Activated CD4-positive, alpha-beta T cell treated with anti-CD3 and anti-CD28 coated beads for 1 hour (primary cell): ENCODE measurements at places on chromosomes 2 and 18.

GRCh38 chr2:46024146-46024779, 272.9 kb upstream of the EPAS1 start:
- DNase-seq = no peak

- DNase-seq = no peak
Measured at GRCh38 chr2:232319067-232319802, 59.3 kb upstream of the ALPP start.

DNA sequence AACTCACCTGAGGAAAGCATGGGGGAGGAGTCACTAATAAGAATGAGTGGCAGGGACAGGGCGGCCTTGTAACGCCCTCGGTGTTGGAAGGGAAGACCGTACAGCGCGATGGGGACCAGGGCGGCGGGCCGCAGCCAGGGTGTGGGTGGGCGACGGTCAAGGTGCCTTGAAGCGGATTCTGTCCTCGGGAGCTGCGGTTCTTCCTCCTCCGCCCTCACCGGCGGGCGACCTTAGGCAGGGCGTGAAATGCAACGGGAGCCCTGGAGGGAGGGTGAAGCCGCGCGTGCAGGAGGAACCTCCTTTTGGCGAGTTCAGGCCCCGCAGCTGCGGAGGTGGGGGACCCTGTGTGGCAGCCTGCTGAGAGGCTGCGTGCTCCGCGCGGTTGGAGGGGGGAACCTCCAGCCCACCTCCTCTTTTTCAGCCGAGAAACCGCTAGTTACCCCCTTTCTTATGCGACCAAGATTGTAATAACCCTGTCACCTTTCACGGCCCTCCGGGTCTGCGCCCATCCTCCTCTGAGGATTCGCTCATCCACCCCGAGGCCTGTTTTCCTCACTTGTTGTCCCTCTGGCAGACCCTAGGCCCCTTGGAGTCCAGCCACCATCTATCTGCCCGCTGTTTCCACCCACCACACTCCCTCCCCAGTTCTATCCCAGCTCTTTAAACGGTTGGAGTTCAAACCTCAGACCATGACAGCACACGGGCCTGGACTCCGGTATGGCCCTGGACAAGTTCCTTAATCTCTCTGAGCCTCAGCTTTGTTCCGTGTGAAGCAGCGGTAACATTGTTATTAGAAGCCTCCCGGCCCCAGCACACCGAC, 823 bp upstream of the RNU2-63P start:
- no peak for DNase-seq

DNA sequence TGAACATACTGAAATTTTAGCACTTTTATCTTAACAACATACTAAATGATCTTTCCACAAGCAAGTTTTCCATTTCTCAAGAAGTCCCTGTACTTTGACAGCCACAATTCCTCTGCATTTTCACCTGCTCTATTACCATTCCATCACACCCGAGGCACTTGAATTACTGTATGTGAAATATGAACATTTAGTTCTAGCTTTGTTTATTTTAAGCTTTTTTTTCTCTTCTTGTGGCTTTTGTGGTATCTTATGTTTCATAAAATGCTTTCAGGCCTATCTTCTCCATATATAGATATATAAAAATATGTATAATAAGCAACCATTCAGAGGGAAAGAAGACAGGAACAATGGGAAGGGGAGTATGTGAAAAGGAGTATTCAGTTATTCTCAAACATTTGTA, 693.9 kb downstream of the SATB2 start:
- DNase-seq = no peak

- DNase-seq = no peak
Measured at GRCh38 chr2:30664761-30665358, 142.4 kb downstream of the CAPN13 start.

DNA sequence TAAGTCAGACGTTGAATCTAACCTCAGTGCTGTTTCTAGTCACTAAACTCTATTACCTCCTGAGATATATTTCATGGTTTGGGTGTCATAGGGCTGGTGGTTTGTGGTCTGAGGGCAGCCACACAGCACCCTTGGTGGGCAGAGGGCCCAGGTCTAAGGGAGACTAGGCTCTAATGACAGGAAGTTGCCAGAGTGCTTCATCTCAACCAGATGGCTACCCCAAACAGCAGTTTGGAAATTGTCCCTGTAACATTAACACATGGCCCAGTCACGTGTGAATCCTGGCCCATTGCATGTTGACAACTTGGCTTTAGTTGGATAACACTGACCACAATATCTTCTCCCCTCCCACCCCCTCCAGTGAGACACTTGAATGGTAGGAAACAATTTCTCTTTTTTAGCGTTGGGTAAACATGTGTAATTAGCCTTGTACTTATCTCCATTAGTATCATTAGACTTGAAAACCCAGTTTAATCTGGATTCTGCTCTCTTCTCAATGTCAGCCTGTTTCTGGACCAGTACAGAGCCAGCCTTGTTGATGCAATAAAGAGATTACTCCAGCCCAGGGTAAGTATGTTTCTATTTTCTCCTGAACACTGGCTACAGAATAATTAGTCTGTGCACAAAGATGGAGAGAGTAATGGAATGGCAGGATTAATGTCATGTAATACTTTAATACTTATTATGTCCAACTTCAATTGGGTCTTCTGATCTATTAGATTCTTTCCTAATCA, 187.8 kb upstream of the SIX3 start:
- DNase-seq = no peak

DNA sequence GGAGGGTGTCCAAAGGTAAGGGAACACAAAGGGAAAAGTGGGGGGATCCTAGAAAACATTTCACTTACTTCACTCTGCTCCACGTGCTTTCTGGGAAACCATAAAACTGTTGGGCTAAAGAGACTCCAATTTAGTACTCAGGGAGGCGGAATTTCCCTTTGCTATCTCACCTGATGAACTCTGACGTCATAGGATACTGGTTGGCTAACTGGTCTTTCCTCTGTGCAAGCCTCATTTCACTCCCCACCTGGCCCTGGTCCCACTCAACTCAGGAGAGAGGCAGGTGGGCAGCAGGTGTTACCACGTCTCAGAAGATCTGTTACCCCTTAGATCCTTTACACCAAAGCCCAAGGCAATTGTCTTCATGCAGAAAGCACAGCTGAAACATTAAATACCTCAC, 51.8 kb upstream of the PMAIP1 start:
- DNase-seq = no peak

- no peak for DNase-seq
Measured at GRCh38 chr2:112722816-112723546, 2.2 kb downstream of the NT5DC4 start.

DNA sequence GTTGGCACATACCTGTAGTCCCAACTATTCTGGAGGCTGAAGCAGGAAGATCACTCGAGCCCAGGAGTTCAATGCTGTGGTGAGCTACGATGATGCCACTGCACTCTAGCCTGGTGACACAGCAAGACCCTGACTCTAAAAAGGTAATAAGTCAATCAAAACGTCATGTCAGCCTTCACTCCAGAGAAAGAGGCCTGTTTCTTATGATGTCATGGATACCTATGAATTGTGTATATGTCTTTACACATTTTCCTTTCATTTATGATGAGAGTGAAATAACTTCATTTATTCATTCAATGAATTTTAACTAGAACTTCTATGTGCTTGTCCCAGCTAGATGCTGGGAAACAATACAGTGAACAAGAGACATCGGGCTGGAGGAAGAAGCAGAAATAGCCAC, 25.0 kb upstream of the ID2 start:
- DNase-seq = no peak

- no peak for DNase-seq
Measured at GRCh38 chr2:190986221-190986953, 27.6 kb downstream of the STAT1 start.
